ENCODE measurements at places on chromosomes 16 and 17.

DNA sequence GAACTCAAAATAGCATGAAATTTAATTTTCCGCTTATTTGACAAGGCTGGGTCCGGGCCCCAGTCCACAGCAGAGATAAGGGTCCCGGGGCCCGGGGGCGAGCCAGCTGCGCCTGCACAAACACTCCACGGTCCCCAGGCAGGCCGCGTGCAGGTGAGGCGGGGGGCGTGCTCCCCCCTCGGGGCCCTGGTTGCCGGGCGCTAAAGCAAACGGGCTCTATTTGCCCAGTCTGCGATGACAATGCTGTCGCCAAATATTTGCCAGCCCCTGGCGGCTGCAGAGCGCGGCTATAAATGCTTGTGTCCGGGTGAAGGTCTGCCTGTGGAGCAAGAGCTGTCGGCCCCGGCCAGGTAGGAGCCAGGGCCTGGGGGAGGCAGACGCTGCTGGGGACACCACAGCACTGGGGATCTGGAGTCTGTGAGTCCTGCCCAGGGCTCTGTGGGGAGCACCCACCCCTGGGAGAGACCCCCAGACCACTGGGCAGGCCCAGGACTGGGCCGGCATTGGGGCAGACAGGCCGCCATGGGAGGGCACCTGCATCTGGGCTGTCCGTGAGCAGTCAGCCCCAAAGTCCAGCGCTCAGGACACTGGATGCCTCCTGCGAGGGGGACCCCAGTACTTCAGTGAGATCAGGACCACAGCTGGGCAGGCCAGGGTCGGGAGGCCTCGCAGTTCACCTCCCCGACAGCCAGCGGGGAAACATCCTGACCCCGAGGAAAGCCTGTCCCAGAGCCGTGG is at the start of gene PERCC1:
Gene PERCC1, plus strand, starts transcription at position 320 of the 738 bp plus-strand sequence. CDS start 1,516 bp downstream, outside the sequence.
- no peak for DNase-seq

GRCh38 chr17:33889766-33890165 is 365.3 kb upstream of the CCL2 start:
- no peak for DNase-seq

- no peak for DNase-seq
Measured at GRCh38 chr16:11398851-11399250, 53.6 kb downstream of the RMI2 start.

- DNase-seq: no peak
Measured at GRCh38 chr17:14746822-14747602, 446.1 kb downstream of the HS3ST3B1 start.

- no peak for DNase-seq
Measured at GRCh38 chr16:19287241-19287640, 1.7 kb downstream of the CLEC19A start.

GRCh38 chr17:44464037-44464436 is 39.2 kb downstream of the GPATCH8 start:
- peak; percentile 22 for DNase-seq

- DNase-seq: peak; percentile 3
Measured at GRCh38 chr16:49969091-49970030, 55.7 kb upstream of the CNEP1R1 start.

DNA sequence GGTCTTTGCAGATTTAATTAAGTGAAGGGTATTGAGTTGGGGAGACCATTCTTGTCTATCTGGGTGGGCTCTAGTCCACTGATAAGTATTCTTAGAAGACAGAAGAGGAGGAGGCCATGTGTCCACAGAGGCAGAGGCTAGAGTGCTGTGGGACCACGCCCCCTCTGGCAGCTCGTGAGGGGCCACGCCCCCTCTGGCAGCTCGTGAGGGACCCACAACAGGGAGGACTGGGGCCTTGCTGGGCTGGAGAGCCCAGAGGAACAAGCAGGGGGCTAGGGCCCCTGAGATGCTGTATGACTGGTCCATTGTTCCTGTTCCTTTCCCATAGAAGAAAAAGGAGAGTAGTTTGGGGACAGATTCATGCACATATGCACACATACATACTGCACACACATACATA is 106.8 kb downstream of the METRNL start:
- no peak for DNase-seq

- no peak for DNase-seq
Measured at GRCh38 chr16:9978160-9978725, 204.0 kb downstream of the GRIN2A start.

DNA sequence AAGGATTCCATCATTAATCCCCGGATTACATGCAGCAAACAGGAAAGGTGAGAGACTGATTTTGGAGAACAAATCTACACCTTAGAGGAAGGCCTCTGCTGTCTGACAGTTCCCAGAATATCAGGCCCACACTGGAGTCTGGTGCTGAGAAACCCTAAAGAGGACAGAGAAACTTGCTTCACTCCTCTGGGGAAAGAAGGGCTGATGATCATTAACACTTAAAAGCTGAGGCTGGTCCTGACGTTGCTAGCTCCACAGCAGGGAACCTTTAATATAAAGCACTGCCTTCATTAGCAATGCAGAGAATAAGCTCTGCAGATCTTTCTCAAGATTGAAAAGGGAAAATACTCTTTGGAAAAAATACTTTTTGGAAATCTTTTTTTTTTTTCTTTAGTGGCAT is 1472.4 kb upstream of the GOT2 start:
- no peak for DNase-seq

- DNase-seq: no peak
Measured at GRCh38 chr16:29745853-29746345, at the start of gene C16orf54. C16orf54 (minus strand) TSS chr16:29745990; CDS start chr16:29744951, 1,039 bp downstream.

DNA sequence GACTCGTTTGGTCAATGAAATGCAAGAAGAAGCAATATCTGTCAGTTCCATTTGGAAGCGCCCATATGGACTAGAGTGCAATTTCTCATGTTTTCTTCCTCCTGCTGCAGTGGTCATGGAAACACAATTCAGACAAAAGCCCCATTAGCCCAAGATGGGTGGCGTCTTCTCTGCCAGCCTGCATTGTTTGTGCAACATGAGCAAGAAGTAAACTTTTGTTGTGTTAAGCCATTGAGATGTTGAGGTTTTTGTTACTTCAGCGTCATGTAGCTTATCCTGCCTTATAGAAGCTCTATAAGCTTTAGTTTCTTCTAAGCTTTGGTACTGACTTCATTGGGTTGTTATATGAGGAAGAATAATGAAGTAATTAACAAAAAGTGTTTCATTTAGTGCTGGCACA is 137.4 kb downstream of the NPIPB5 start:
- DNase-seq: no peak

DNA sequence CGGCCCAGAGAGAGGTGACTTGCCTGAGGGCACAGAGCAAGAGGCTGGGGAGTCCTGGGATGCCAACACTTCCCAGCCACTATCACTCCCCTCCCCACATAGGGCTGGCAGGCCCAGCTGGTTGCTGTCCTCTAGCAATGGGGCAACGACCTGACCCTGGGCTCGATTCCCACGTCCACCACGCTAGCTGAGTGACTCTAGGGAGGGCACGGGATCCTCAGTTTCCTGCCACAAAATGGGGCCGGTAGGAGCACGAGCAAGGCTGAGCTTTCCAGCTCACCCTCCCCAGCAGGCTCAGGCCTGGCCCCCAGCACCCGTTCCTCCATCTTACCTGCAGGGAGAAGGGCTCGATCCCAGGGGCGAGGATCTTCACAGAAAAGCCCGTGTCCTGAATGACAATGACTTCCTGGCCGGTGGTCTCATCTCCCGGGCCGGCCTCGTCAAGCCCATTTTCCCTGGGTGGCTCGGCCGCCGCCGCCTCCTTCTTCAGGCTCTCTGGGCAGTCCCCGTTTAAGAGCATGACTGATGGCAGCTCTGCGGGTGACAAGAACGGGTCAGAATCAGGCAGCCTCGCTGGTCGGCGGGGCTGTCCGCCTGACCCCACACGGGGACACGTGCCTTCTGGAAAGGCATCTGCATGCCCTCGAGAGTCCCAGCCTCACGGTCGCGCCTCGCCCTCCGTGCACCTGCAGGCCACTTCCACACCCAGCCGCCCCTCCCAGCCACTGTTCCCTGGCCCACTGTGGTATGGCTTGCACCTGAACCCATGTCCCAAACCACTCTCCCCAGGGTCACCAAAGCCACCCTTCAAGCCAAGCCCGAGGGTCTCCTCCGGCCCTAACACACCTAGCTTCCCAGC is 7.3 kb downstream of the CLUH start:
- DNase-seq: no peak

- no peak for DNase-seq
Measured at GRCh38 chr16:67914758-67915495, 16.7 kb downstream of the CTRL start.

DNA sequence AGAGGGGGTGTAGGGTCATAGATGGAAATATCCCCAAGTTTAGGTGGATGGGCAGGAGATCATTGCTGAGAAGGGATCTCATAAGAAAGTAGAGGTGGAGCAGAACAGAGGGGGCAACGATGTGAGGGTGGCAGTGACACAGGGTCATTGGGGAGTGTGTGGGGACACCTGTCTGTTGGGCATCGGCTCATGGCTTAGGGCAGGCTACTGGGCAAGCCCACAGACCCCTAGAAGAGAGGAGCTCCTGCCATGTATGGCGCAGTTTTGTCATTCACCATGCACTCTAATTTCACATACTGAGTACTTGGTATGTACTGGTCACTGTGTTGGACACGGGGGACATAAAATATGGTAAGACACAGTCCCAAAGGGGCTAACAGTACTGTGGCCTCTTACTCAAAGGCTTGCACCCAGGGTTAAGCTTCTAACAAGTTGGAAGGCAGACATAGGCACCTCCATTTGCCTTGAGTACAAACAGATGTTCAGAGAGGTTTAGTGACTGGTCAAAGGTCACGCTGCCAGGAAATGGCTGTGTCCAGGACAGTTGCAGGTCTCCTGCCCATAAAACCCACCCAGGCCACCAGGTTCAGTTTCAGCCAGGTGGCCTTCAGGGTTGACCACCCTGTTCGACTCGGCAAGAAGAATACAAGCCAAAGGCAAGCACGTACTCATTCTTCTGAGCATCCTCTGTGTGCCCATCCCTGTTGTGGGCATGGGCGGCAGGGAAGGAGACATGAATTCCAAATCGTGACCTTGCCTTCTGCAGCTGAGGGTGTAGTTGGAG is 580.2 kb downstream of the KCNJ18 start:
- no peak for DNase-seq

- peak; percentile 95 for DNase-seq
Measured at GRCh38 chr16:78684030-78684611, 584.7 kb downstream of the WWOX start.

DNA sequence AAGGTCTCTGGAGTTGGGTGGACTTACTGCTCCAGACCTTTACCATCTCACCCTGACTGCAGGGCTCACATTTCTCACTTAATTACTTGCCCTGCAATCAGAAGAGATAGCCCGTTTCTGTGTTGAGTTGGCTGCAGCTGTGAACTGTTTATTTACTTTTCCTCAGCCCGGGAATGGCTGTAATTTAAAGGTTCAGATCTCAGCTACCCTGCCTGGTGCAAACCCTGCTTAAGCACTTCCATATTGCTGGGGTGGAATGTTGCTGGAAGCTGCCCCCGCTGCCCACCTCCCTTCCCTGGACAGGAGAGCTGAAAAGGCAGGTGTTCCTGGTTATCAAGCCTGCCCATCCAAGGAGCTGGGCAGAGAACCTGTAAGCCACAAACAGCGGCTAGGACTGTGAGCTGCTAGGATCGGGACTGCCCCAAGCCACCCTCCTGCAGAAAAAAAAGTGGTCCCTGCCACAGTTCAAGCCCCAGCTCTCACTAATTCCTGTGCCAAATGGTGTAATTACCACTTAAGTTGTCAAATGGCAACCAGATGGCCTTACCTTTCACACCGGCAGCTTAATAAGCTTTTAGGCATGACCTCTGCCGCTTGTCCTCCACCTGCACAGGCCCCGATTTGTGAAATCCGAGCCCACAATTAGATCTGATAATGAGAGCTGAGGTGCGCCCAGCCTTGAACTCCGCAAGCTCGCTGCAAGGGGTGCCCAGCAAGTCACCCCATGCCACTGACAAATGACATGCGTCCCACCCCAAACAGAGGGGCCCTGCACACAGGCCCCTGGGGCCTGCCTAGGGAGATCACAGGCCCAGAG is 269.8 kb downstream of the C16orf95 start:
- no peak for DNase-seq

DNA sequence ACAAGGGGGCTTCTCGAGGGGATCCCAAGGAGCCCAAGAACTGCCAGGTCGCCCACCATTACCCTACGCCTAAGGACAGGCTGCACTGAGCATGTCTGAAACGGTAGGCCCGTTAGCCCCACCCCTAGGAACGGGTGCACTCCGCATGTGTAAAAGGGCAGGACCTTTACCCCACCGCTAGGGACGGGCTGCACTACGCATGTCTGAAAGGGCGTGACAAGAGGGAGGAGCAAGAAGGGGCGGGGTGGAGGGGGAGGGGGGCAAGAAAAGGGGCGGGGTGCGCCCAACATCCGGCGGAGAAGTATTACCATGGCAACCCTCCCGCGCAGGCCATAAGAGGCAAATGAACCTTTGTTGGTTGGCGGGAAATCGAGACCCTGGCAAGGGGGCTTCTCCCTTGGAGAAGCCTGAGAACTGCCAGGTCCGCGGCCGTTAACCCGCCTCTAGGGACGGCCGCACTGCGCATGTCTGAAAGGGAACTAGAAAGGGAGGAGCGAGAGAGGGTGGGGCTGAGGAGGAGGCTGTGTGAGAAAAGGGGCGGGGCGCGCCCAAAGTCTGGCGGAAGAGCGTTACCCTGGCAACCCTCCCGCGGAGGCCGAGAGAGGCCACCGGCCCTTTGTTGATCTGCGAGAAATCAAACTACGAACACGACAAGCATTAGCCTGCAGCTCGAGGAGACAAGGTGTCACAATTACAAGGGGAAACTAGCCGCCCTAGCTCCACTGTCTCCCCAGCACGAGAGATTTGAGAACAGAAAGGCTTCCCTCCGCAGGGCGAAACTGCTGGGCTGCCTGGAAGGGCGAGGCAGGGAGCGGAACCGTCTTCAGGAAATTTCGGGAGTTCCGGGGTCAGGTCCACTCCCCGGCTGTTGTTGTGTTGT is 2046.8 kb downstream of the TP53TG3F start:
- no peak for DNase-seq

GRCh38 chr17:77373299-77374169 is 232.8 kb downstream of the SEC14L1 start:
- DNase-seq: no peak

DNA sequence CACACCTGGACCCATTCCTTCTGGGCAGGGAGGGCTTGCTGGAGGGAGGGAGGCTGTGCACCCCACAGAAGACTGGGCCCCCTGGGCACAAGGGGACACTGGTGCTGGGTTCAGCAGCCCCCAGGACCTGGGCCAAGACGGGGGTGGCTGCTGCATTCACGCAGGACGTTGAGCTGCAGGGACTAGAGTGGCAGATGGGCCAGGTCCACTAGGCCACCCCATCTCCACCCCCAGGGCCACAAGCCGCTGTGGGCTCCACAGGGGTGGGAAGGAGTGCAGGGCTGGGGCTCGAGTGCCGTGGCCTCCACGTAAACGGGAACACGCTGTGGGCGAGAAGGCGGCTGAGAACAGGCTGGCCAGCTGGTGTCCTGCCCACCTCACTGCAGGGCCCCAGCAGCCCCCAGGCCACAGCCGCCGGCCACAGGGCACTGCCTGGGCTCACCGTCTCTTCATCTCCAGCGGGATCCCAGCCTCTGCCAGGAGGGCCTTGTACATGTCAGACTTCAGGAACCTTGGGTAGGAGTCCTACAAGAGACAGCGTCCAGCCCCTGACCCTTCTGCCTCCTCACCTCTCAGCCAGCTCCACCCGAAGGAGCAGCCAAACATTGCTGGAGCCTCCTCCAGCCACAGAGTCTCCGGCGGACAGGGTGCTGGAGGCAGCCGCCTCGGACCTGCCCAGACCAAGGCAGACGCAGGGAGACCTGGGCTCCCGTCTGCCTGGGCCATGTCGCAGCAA is 6.5 kb downstream of the RGS11 start:
- no peak for DNase-seq

GRCh38 chr17:35588196-35588920 is 1.2 kb downstream of the AP2B1 start:
- peak; percentile 72 for DNase-seq
